Stimulated activated CD8-positive, alpha-beta memory T cell treated with anti-CD3 and anti-CD28 coated beads, Interleukin-4, amount 100 ng/mL, for 1 hour (primary cell): ENCODE measurements at places on chromosomes 3 and 15.

DNA sequence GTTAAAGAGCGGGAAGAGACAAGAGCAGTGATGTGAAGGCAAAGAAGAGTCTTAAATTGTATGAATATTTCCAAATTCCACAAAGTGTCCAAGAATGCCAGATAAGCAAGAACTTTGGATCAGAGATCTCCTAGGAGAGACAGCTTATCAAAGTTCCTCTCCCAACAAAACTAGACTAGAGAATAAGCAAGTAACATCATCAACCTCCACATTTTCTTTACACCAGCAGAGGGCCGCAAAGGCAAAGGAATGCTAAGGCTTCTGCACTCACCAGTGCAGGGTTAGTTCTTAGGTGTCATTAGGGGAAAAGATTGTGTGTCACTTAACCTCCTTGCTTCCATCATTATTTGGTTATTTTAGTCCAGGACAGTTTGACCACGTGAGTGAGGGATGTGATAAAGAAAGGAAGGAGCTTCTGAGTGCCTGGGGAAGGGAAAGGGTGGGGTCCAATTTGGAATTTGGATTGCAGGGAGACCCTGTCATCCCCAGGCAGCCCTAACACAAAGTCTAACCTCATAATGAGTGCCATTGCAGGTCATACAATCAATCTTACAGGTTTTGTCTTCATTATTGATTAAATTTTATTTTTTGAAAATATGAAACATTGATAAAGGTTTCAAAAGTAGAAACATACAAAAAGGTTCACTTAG, 7.5 kb upstream of the CMTM6 start:
- DNase-seq = peak; percentile 31

DNA sequence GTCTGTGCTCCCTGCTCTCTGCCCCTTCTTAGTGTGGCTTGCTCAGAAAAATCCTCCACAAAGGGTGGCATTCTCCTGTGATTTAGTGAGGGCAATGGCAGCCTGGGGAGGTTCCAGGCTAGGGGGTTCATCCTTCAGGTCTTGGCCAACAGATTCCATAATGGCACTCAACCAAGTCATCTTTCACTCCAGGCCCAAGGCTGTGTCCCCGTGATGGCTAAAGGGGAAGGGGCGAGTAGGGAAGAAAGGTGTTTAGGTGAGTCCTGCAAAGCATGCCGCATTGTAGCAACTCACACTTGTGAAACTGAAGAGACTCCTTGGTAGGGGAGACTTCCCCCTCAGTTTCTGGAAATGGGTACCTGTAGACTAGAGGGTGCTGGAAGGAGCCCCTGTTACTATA, 105.6 kb downstream of the THSD4 start:
- no peak for DNase-seq

DNA sequence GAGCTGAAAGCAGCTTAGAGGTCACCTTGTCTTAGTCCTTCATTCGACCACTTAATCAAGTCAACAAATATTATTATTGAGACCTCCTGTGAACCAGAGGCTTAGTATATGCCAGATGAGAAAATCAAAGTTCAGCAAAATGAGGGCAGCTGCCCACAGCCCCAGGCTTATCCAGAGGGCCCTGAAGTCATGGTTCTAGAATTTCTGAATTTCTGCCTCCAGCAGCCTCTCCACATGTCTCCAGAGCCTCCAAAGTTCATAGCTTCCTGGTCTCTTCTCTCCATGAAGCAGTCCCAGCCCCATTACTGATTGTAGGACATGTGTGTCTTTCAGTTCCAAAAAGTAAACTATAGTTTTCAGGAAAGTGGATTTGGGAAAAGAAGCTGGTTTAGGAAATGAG, 96.9 kb upstream of the TSC22D2 start:
- no peak for DNase-seq

- DNase-seq = no peak
Observed at GRCh38 chr3:118683636-118684035, 351.0 kb downstream of the IGSF11 start.
